Stimulated activated CD4-positive, alpha-beta T cell treated with anti-CD3 and anti-CD28 coated beads, TNF-alpha, amount 100 ng/mL, for 4 hours (primary cell): ENCODE measurements at places on chromosomes 13 and 19.

DNA sequence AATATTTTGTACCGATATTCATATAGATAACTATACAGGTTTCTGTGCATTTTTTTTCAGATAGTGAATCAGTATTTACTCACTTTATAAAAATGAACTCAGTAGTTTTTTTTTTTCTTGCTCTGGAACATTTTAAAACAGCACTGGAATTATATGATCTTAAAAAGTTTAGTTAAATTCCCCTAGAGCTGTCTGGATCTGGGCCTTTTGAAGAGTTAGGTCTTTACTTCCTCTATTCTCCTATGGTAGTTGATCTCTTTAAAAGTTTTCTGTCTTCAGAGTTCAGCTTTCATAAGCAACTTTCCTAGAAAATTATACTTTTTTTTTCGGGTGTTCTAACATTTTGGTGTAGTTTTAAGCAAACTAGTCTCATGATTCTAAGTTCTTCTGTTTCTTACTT is 21.8 kb upstream of the RBM26 start:
- DNase-seq: no peak

DNA sequence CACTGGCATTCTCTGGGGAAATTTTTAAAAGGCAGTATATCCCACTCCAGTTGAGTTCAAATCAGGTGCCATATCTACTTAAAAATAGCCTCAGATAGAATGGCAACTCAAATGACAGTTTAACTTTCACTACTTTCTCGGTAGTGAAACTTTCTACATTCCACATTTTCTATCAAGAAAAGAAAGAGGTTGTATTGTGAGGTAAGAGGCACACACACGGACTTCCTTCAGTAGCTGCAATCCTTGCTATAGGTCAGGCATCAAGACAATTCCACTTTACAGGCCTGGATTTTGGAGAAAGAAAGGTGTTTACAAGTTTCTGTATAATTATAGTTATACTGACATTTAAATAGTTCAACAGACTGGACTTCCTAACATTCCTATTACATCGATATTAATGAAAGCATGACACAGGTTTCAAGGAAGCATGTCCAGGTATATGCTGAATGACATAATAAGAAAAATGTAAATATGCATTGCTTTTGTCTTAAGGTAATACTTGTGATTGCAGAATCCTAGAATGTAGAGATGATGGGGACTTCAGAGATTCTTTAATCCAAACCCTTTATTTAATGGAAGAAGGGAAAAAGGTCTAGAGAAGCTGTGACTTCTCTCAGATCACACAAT is 5.2 kb downstream of the STARD13 start:
- no peak for DNase-seq

GRCh38 chr19:33368074-33368864 is 5.2 kb upstream of the CEBPG start:
- no peak for DNase-seq

DNA sequence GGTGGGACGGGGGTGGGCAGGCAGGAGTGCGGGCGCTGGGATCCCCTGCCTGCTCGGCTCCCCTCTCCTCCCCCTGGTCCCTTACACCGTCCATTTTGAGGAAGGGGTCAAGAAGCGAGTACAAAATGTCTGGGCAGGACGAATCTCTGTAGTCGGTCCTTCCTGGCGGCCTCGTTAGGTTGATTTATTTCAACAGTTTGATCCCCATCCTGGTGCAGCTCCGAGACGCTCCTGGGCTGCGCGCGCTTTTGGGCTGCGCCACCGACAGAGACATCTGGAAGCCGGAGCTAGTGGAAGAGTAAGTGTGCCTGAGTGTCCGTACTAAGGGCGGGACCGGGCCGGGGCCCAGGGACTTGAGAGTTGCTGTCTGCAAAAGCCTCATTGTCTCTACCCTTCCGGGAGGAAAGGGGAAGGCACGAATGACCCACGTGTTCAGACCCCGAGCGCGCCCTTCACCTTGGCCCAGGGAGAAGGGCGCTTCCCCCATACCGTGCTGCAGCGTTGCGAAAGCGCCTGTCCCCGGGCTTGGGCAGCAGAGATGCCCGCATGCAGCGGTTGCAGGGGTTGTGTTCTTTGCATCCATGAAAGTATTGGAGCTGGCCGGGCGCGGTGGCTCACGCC is 1.8 kb downstream of the ZNF114 start:
- no peak for DNase-seq

DNA sequence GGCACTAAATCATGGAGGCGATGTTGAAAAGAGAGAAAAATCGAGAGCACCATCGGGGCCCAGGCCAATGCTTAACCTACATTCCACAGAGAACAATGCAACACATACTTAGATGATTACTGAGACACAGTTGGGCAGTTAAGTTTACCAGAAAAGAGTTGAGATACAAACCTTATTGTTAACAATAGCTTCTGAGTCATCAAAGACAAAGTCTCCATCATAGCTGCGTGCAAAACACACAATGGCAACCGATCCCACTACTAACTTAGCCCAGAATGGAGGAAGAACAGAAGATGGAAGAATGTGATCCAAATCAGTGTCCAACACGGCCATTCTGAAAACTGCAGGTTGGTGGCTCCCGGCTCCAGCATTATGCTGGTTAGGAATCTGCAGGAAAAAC is 6.2 kb downstream of the TMTC4 start:
- DNase-seq: no peak

- DNase-seq: peak; percentile 64
Measured at GRCh38 chr19:49391581-49392399, 3.7 kb downstream of the KASH5 start.

- DNase-seq: no peak
Measured at GRCh38 chr13:74206061-74206561, 71.9 kb upstream of the KLF12 start.

DNA sequence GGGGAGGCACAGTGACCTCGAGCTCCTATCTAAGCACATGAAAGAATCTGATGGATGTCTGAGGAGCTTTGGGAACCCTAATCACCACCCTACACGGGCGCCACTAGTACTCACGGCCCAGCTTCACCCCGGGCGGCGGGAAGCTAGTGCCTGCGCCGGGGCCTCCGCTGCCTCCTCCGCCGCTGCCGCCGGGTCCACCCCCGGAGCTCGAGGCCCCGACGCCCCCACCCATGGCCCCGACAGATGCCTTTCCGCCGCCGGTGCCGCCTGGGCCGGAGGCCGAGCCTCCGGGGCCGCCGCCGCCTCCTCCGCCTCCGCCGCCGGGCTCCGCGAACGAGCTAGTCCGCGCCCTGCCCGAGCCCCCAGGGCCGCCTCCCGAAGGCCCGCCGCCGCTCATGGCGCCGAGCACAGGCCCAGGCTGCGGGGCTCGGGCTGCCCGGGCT is 312 bp downstream of the GSK3A start:
- DNase-seq: no peak

- DNase-seq: no peak
Measured at GRCh38 chr19:10624585-10624984, 768 bp upstream of the SLC44A2 start.

DNA sequence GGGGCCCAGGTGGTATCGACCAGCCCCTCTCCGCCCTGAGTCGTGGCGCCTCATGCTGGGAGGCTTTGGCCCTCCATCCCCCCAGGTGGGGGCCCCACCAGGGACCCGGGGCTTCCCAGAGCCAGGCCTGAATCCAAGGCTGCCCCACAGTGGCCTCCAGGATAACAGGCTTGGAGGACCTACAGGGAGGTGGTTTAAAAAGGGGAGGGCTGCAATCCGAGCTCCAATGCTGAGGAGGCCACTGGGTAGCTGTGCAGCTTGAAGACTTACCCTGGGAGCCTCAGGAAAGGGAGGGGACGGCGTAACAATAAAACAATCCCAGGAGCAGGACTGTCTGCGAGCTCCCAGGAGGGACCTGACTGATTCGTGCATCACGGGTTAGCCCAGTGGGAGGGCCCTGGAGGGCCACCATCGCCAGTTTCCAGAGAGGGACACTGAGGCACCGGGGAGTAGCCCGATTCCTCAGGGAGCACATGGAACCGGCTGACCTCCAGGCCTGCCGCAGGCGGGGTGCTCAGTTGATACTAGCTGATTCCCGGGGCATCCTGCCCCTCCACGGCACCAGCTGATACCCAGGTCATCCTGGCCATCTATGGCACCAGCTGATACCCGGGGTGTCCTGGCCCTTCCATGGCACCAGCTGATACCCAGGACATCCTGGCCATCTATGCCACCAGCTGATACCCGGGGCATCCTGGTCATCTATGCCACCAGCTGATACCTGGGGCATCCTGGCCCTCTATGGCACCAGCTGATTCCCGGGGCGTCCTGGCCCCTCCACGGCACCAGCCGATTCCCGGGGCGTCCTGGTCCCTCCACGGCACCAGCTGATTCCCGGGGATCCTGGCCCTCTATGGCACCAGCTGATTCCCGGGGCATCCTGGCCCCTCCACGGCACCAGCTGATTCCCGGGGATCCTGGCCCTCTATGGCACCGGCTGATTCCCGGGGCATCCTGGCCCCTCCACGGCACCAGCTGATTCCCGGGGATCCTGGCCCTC is 3.7 kb upstream of the C2CD4C start:
- DNase-seq: no peak

- DNase-seq: no peak
Measured at GRCh38 chr13:27821566-27821965, 29.3 kb downstream of the GSX1 start.

- DNase-seq: no peak
Measured at GRCh38 chr13:22040810-22041364, 370.0 kb downstream of the FGF9 start.

- DNase-seq: no peak
Measured at GRCh38 chr19:42024622-42025111, 30.6 kb upstream of the ATP1A3 start.

GRCh38 chr19:10193790-10194499 is 808 bp downstream of the DNMT1 start:
- no peak for DNase-seq
